ENCODE measurements at places on chromosomes 11 and 22. TPM values are rescaled to one million over a fixed set of nuclear protein-coding genes. Genes with fewer than 3 reads are reported as not detected.
A peak's percentile ranks its signal among the peaks of the same experiment; 100 is the strongest.

DNA sequence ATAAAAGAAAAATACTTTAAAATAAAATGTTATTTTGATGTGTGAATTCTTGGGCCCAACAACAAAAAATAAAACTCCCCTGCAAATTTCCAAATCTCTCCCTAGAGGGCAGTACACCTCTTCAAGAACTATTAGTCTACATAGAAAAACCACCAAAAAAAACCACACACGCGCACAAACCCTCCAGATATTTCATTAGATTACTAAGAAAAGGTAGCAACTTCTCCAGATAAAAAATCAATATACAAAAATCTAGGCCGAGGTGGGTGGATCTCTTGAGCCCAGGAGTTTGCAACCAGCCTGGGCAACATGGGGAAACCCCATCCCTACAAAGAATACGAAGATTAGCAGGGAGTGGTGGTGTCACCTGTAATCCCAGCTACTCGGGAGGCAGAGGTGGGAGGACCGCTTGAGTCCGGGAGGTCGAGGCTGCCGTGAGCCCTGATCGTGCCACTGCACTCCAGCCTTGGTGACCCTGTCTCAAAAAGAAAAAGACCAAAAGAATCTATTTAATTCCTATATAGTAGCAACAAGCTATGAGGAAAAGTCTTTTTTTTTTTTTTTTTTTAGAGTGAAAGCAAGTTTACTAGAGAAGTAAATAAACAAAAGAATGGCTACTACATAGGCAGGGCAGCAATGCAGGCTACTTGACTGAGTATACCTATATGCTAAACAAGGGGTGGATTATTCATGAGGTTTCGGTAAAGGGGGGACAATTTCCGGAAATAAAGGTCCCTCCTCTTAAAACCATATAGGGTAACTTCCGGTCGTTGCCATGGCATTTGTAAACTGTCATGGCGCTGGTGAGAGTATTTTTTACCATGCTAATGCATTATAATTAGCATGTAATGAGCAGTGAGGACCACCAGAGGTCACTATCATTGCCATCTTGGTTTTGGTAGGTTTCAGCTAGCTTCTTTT lies 13.1 kb downstream of the B3GNT6 start:
- H3K4me3 ChIP-seq, result peak overlapping the region; percentile 15
- no peak overlapping the region for H3K27ac ChIP-seq
- no peaks in the 10 kb centered on the region for H3K4me1 ChIP-seq

- no peaks in the 10 kb centered on the region for H3K27me3 ChIP-seq
- peak overlapping the region; percentile 39 for H3K27ac ChIP-seq
- DNase-seq, result peak; percentile 66
- H3K4me1 ChIP-seq, result peaks cover 36% of the 10 kb centered on the region
- no peaks in the 10 kb centered on the region for H3K36me3 ChIP-seq
- H3K4me3 ChIP-seq, result peak overlapping the region; percentile 34
Observed at GRCh38 chr11:120249279-120250262, 9.6 kb downstream of the POU2F3 start.

DNA sequence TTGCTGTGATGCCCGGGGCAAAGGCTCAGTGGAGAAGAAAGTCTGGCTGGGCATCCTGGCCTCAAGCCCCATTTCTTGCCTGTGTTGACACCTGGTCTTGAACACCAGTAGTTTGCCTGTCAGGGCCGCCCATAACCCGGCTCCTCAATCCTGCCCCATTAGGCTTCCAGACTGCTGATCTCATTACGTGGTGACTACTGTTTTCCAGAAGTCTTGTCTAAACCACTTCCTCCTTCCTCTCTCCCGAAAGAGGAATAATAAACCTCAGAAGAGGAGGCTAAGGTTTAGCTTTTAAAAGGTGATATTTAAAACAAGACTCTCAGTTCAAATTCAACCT lies 97.7 kb downstream of the CD44 start:
- H3K36me3 ChIP-seq, result no peaks in the 10 kb centered on the region
- no peaks in the 10 kb centered on the region for H3K27me3 ChIP-seq
- H3K4me1 ChIP-seq, result peaks cover 19% of the 10 kb centered on the region
- H3K27ac ChIP-seq, result no peak overlapping the region
- no peak overlapping the region for H3K4me3 ChIP-seq

- H3K27me3 ChIP-seq, result no peaks in the 10 kb centered on the region
- DNase-seq, result no peak
- H3K4me1 ChIP-seq, result no peaks in the 10 kb centered on the region
- no peak overlapping the region for H3K27ac ChIP-seq
Observed at GRCh38 chr22:24225044-24225601, 19.8 kb downstream of the GGT5 start.

GRCh38 chr11:121763526-121763925 lies 310.8 kb upstream of the SORL1-AS1 start:
- no peak overlapping the region for H3K4me3 ChIP-seq
- no peaks in the 10 kb centered on the region for H3K36me3 ChIP-seq
- peak; percentile 19 for DNase-seq
- no peak overlapping the region for H3K27ac ChIP-seq
- H3K27me3 ChIP-seq, result no peaks in the 10 kb centered on the region

DNA sequence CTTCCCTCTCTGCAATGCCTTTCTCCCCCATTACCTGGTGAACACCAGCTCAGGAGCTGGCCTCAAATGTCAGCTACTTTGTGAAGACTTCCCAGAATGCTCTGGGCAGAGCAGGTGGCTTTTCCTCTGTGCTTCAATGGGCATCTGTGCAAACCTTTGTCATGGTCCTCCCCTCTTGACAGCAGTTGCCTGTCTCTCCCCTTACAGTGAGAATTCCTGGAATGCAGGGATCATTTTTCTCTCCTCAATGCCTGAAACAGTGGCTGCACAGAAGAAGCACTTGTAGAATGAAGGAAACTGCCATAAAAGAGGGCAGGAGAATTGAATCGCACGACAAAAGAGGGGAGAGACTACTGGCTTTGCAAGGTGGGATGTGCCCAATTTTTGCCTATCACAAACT lies 92.8 kb upstream of the NARS2 start:
- no peak for DNase-seq
- H3K27ac ChIP-seq, result no peak overlapping the region
- no peaks in the 10 kb centered on the region for H3K4me1 ChIP-seq
- no peaks in the 10 kb centered on the region for H3K27me3 ChIP-seq

GRCh38 chr22:33083212-33083611 lies 25.0 kb upstream of the SYN3 start:
- DNase-seq, result peak; percentile 13
- H3K4me3 ChIP-seq, result no peak overlapping the region
- H3K4me1 ChIP-seq, result no peaks in the 10 kb centered on the region

DNA sequence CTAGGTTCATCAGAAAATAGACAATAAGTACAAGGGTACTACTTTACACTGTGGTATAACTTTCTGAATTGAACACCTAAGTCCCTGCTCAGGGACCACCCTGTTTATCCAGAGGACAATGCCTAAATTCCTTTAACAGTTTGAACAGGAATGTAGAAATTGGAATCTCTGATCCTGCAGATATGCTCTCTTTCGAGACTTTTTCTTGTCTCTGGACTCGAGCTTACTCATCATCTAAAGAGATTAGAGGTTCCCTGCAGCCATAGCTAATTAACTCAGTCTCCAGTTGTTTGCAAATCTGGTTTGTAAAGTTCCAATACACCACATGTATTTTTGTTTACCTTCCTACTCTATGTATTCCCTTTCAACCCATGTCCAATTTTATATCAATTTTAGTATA lies 1.0 kb downstream of the HOATZ start:
- DNase-seq, result no peak
- no peaks in the 10 kb centered on the region for H3K4me1 ChIP-seq
- H3K4me3 ChIP-seq, result no peak overlapping the region
- H3K36me3 ChIP-seq, result no peaks in the 10 kb centered on the region
- no peak overlapping the region for H3K27ac ChIP-seq
- H3K27me3 ChIP-seq, result peaks cover 10% of the 10 kb centered on the region

DNA sequence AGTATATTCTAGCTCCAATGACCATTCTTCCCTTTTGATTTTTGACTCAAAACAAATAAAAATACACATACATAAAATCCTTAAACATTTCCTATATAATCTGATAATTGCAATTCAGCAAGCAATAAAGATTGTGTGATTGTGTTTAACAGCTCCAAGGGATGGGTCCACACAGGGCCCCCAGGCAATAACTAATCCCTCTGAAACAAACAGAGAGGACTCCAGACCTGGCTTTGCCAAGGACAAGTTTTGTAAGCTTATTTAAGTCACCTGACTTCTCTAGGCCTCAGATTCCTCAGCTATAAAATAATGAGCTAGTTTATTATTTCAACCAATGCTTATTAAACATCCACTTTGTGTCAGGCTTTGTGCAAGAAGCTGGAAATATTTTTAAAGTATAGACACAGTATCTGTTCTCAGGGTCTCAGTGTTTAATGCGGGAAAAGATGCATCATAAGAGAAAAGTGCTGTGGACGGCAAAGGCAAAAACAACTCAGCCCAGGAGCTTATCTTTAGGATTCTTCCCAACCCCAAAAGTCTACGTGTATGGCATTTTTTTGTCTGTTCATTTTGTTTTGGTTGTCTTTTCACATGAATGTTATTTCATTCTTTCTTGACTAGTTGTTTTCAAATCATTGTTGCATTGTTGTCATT lies 20.1 kb downstream of the FZD4 start:
- no peaks in the 10 kb centered on the region for H3K4me1 ChIP-seq
- no peak for DNase-seq
- no peaks in the 10 kb centered on the region for H3K27me3 ChIP-seq
- no peak overlapping the region for H3K27ac ChIP-seq
- no peaks in the 10 kb centered on the region for H3K36me3 ChIP-seq

GRCh38 chr11:75465701-75466531 lies 32.9 kb upstream of the KLHL35 start:
- no peak for DNase-seq
- no peaks in the 10 kb centered on the region for H3K4me1 ChIP-seq
- H3K27me3 ChIP-seq, result no peaks in the 10 kb centered on the region
- H3K27ac ChIP-seq, result no peak overlapping the region
- H3K36me3 ChIP-seq, result no peaks in the 10 kb centered on the region

- H3K4me3 ChIP-seq, result no peak overlapping the region
- H3K27ac ChIP-seq, result no peak overlapping the region
- no peak for DNase-seq
Observed at GRCh38 chr11:871472-871871, 28.8 kb downstream of the TSPAN4 start.

DNA sequence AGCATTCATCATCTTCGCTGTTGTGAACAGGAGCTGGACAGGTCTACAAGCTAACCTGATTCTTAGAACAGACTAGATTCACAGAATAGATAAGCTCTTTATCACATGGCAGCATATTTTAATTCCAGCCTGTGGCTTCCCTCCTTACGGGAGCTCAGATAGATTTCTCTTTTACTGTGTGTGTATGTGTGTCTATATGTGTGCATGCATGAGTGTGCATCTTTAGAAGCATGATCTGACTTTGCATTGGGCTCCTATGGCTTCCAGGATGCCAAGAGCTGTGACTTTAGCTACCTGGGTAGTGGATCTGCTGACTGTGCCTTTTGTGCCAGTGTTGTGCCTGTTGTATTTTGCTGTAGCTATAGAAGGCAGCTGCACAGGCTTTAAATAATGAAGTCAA lies 44.3 kb downstream of the ZNRF3 start:
- H3K27me3 ChIP-seq, result peaks cover 6% of the 10 kb centered on the region
- DNase-seq, result no peak
- H3K27ac ChIP-seq, result no peak overlapping the region
- no peaks in the 10 kb centered on the region for H3K4me1 ChIP-seq

DNA sequence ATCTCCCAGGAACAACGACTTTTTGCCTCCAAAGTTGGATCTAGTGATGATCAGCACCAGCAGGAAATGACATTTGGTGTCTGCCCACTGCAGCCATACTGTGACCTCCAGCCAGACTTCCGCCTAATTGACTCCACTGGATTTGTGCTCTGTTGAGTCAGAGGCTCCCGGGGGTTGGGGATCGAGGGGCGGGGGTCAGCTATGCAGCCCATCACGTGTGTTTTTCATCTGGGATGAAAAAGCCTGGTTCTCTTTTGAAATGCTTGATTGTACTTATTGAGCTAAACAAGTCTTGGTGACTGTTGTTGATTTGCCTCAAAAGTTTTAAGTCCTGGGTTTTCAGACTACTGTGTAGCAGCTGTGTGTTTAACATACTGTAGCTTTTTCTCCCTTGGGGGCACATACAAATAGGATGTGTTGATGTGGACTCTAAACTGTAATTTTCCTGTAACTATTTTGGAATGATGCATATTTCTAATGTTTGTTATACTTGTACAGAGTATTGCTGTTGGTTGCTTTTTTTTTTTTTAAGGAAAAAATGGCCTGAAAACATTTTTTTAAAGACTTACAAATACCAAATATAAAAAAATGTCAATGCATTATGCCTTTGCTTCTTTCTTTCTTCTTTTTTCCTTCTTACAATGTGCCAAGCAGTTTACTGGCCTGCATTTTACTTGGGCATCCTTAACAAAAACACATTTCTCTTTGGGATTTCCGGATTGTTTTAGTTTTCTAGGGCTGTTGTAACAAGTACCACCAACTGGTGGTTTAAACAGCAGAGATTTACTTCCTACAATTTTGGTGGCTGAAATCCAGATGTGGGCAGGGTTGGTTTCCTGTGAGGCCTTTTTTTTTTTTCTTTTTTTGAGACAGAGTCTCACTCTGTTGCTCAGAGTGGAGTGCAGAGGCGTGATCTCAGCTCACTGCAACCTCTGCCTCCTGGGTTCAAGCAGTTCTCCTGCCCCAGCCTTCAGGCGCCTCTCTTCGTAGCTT lies 46.1 kb upstream of the OR4B1 start:
- H3K36me3 ChIP-seq, result no peaks in the 10 kb centered on the region
- no peak overlapping the region for H3K27ac ChIP-seq
- H3K4me3 ChIP-seq, result no peak overlapping the region
- H3K27me3 ChIP-seq, result no peaks in the 10 kb centered on the region
- H3K4me1 ChIP-seq, result peaks cover 4% of the 10 kb centered on the region

DNA sequence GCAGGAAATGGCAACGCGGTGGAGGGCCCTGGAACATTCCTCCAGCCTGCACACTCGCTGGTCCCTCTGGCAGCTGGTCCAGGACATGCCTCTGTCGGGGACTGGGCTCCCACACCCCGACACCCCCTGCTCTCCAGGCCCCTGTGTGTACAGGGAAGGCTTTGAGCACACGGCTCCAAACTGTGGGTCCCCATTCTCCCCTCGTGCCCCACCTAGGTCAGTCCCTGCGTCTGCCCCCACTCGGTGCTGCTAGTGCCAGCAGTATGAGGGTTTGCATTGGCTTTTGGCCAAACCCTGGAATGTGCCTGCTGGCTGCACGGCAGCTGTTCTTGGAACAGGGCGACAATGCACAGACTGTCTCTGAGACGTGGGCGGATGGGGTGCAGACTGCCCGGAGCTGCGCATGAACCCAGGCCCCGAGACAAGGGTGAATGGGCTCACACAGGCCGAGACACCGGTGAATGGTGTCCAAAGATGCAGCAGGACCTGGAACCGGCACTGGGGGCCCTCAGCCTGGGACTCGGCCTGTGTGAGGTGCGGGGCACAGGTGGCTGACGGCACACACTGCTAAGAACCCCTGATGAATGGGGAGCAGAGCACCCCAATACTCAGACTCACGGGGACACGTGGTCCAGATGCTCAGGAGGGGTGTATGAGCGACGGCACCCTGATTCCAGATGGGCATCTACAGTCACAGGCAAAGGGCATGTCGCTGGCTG lies 7.5 kb upstream of the SYT8 start:
- H3K4me1 ChIP-seq, result no peaks in the 10 kb centered on the region
- no peak overlapping the region for H3K27ac ChIP-seq
- peaks cover 2% of the 10 kb centered on the region for H3K27me3 ChIP-seq

- no peaks in the 10 kb centered on the region for H3K27me3 ChIP-seq
- no peak overlapping the region for H3K4me3 ChIP-seq
- DNase-seq, result no peak
- peaks cover 6% of the 10 kb centered on the region for H3K36me3 ChIP-seq
- 0 out of 2 replicates have a peak, but pooled peaks cover 3% of the 10 kb centered on the region for H3K4me1 ChIP-seq
- H3K27ac ChIP-seq, result no peak overlapping the region
Observed at GRCh38 chr11:60854140-60854846, 1.5 kb downstream of the PTGDR2 start.

OR8G1 gene
- polyA plus RNA-seq, result not detected

SPDYC gene
- polyA plus RNA-seq, result not detected

CLTCL1 gene
- 0.11 TPM for polyA plus RNA-seq

DTX4 gene
- polyA plus RNA-seq, result 3.8 TPM

All from GM12878 (cell line).